ENCODE measurements at places on chromosomes 1 and 21.

DNA sequence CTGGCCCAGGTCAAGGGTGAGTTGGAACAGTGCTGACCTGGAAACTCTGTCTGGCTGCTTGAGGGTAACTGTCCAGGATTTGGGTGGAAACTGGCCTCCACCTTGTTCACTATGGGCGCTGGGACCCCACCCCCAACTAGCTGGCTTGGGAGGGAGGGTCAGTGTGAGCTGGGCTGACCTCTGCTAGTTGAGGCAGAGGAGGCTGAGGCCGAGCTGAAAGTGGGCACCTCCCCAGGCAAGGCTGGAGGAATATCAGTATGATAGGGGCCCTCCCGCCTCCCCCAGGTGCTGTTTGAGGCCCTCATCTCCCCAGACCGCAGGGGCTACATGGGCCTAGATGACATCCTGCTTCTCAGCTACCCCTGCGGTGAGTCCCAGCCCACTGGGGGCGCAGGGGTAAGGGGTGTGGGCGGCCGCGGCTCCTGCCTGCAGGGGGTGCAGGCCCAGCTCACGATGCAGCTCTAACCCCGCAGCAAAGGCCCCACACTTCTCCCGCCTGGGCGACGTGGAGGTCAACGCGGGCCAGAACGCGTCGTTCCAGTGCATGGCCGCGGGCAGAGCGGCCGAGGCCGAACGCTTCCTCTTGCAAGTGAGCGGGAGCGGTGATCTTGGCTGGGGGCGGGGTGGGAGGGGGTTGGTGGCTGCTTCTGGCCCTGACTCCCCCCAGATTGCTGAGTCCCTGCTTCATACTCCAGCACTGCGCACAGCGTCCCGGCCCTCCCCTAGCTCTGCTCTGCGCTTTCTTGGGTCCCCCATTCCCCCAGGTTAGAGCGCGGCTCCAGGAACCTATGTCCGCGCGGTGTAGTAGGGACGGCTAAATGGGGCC is 22.9 kb downstream of the PTPRU start:
- peak; percentile 54 for ATAC-seq

DNA sequence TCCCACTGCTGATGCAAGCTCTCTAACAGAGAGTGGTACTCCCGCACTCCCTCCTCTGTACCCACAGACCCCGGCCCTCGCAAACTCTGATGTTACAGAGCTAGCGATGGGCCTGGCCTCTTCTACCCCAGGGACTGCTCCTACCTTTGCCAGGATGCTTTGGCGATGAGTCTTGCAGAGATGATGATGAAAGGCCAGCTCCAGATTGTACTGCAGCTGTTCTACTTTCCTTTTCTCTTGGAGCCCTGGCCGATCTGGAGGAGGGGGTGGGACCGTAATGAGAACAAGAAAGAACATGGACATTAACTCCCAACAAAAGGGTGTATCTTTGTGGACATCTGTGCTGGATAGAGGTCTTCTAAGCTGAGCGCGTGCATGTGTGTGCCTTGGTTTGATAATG is 6.0 kb upstream of the LINGO4 start:
- ATAC-seq: no peak

DNA sequence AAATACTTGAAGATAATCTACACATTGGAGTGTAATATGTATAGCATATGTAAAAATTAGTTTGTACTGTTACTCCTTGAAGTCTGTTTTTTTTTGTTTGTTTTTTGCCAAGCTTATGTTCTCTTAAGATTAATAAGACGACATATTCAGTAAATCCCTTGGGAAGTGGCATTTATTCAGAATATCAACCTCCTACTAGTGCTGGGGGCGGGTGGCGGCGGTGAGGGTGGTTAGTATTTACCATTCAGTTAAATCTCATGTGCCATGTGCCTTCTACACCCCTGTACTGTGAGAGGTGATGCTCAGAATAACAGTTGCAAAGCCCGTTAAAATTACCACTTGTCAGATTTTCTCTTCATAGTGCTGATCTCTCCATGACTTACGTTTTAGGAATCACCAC is 3.0 kb downstream of the BACH1 start:
- no peak for ATAC-seq

DNA sequence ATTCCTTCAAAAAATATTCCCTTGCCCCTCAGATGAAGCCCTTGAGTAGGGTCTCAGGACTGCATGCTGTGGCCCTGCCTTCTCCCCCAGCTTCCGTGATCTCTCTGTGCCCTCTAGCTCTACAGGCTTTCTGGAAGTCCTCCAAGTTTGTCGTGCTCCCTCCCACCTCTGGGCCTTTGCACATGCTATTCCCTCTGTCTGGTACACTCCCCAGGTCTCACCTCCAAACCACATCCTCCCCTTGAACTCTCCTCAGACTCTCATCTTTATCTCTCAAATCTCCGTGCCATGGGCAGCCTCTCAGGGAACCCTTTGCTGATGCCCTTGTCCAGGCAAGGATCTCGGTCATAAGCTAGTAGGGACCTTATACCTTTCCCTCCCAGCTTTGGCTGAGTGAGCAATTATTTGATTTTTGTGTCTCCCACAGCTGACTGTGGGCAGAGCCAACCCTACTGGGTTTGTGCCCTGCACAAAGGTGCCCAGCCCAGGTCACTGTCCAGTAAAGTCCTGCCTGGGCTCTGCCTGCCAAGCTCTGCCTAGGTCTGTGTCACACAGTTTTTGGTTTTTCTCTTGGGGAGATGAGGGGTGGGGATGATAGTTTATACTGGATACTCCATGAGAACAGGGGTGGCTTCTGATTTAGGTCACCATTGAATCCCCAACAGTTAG is 188.1 kb downstream of the ZNF281 start:
- no peak for ATAC-seq

DNA sequence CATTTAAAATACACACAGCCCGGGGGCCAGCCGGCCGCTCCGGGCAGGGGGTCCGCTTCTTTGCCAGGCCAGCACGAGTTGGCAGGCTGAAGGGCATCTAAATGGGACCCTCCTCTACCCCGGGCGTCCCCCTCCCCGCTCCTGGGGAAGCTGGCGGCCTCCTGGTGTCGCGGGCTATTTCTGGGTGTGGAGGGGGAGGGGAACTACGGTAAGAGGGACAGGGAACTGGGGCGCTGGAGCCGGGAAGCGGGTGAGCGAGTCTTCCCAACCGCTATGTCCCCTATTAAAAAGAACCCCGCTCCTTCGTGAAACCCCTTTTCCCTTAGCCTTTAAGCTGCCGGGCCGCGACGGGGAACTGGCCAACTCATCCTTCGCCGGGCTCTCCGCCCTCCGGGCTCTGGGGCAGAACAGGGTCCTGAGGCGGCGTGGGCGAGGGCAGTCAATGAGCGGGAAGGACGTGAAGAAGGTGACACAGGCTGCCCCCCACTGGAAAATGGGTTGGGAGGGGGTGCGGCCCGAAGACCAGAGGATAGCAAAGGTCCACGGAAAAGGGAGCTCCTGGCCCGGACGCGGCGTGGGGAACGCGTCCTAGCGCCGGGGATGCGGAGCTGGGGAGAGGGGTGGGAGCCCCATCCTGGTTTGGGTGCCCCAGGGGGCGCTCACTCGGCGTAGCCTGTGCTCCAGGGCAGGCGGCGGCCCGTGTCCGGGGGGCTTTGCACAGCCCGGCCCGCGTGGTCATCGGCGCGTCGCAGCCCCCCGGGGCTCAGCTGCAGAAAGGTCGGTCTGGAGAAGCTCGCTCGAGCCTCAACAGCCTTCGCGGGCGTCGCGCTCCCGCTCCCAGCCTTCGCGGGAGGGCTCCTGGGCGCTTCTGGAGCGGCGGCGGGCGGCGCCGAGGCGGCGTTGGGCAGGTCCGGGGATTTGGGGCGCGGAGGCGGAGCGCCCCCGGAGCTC is 544 bp downstream of the PPM1J start:
- peak; percentile 38 for ATAC-seq

DNA sequence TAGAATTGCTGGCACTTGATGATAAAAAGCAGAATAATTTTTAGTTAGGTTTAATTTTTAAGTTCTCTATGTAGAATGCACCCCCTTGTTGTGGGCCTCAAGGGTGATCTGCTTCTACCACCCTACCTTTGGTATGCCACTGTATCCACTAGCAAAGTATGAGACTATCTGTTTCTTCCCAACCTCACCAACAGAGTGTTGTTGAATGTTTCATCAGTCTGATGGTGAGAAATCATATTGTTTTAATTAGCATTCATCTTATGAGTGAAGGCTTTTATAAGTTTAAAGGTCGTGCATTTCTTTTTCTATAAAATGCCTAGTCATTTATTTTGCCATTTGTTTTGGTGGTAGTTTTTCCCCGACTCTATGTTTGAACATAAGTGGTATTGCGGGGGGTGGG is 141.0 kb downstream of the MAGI3 start:
- no peak for ATAC-seq

GRCh38 chr1:111754984-111755330 is 744 bp upstream of the DDX20 start:
- no peak for ATAC-seq

DNA sequence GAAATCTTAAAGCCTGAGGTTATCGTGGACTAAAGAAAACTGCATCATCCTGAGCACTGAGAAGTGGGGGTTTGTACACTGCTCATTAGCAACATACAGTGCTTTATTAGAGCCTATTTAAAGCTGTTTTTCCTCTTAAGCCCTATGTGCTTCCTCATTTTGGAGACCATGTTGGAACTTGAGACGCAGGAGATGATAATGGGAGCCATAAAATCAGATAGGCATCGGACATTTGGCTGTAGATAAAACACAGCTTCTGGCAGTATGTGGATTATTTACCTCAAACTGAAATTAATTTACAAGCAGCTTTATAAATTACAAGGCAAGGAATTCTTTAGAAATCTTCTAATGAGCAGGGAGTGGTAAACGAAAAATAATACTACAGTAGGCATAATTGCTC is 147.7 kb upstream of the IVNS1ABP start:
- no peak for ATAC-seq

- ATAC-seq: no peak
These were observed 14.9 kb upstream of the HJV start for GRCh38 chr1:146036241-146036964.

DNA sequence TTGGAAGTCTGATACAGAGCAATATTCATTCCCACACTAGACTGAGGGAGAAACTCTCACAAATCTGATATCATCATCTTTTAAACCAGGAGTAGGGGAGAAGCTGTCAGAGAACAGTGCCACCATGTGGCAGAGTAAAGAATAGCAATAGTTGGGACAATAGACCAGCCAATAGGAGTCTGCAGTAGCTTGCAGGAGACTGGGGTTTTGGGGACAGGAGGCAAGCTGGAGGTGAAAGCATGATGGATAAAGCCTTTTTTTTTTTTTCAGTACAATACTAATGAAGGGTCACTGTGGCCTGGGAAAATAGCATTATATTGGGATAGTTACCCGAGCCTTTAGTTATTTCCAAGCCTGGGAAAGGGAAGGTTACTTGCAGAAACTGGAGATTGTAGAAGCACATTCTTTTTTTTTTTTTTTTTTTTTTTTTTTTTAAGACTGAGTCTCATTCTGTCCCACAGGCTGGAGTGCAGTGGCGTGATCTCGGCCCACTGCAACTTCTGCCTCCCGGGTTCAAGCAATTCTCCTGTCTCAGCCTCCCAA is 120.7 kb downstream of the S1PR1 start:
- peak; percentile 95 for ATAC-seq

DNA sequence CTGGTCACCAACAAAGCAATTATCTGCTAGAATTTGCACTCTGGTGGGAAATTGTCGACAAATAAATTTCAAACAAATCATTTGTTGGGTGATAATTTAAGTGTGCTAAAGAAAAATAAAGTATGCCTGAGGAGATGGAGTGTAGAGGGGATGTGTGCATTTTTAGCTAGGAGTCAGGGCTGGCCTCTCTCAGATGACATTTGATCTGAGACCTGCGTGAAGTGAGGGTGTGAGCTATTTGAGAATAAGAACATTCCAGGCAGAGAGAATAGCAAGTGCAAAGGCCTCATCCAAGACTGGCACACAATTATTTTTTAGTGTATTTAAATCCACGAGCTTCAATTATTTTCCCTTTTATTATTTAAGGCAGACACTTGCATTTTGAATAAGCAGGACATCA is 19.7 kb upstream of the S1PR1 start:
- no peak for ATAC-seq

All from stimulated activated memory B cell treated with anti-CD40 and anti-IgM and Interleukin-4, amounts not matched to agents 10 μg/mL and 1 μg/mL and 100 μg/mL, for 72 hours (primary cell).